ENCODE measurements at places on chromosomes 13 and 19.

DNA sequence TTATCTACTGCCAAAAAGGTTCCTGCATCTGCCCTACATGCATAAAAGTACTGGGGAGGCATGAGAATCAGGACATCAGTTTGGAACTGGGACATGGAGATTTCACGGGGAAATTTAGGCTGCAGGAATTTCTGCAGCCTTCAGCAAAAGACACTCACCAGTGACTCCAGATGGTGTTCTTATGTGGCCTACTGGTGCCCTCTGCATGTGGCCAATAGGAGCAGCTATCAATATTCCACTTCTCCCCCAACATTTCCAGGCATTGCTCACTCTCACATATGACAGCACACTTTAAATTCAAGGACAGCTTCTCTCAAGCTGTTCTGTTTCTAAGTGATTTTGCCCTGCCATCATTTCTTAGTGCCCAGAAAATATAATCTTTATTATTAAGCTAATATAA, 570.5 kb upstream of the ARGLU1 start:
- DNase-seq = no peak

GRCh38 chr13:43071824-43072223, 48.4 kb downstream of the DNAJC15 start:
- DNase-seq = no peak

- peak; percentile 53 for DNase-seq
Observed at GRCh38 chr13:42638886-42639285, 64.9 kb downstream of the TNFSF11 start.

DNA sequence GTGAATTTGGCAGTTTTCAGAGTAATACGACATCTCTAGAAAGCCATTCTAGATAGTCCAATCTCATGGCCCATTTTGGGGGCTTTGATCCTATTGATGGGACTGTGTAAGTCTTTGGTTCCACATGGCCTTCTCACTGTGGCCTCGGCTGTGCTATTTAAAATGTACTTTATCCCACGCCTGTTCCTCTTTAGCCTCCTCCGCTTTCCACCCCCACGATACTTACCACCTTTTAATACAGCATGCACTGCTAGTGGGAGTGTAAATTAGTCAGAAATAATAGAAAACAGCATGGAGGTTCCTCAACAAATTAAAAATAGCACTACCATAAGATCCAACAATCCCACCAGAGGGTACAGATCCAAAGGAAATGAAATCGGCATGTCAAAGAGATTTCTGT, 28.3 kb upstream of the CEBPG start:
- DNase-seq = no peak

GRCh38 chr19:33294058-33294798, 8.1 kb downstream of the CEBPA start:
- DNase-seq = no peak

DNA sequence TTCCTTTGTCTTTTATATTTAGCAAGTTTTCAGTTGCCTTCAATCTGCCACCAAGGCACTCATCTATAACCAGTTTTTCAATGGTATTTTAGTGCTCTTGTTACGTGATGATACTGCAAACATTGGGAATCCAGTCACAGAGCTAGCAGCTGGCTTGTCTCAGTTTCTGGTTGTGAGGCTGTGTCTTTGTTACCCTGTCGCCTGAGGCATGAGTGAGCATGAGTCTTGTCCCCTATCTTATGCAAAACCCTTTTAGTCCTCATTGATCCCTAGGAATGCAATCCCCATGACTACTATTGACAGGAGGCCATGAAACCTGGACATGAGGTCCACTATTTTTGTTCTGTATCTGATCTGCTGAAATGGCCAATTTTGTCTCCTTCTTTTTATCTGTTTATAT, 391.0 kb downstream of the LMO7 start:
- DNase-seq = no peak

GRCh38 chr13:78610381-78610883, 7.1 kb upstream of the POU4F1 start:
- peak; percentile 4 for DNase-seq

- no peak for DNase-seq
Observed at GRCh38 chr13:38002606-38003005, 133.0 kb upstream of the TRPC4 start.

DNA sequence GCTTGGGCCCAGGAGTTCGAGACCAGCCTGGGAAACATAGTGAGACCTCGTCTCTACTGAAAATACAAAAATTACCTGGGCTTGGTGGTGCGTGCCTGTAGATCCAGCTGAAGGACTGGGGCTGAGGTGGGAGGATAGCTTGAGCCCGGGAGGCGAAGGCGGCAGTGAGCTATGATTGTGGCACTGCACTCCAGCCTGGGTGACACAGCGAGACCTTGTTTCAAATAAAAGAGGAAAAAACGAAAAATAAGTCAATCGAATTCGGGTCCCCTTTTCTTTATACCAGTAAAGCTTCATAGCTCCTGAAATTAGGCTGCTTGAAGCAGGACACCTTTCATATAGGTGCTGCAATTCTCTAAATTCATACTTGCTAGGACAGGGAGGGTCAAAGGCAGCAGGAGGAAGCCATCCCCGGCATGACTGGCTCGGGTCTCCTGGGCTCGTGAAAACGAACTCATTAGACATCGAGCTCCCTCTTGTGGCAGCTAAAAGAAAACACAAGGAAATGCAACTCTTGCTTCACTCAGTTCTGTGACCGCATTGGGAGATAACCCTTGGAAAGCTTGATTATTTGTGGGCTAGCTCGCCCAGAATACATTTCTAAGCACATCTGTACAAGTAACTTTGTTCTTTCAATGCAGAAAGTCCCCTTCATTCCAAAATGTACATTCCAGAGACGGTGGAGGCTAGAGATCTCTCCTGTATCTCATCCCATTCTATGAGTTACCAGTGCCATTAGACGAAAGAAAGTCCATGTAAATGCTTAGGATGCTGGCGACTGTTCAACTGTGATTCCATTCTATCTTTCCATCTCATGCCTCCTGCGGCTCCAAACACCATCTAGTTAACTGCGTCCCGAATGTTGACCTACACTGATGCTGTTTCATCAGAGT, 16.8 kb downstream of the FPR2 start:
- peak; percentile 90 for DNase-seq

DNA sequence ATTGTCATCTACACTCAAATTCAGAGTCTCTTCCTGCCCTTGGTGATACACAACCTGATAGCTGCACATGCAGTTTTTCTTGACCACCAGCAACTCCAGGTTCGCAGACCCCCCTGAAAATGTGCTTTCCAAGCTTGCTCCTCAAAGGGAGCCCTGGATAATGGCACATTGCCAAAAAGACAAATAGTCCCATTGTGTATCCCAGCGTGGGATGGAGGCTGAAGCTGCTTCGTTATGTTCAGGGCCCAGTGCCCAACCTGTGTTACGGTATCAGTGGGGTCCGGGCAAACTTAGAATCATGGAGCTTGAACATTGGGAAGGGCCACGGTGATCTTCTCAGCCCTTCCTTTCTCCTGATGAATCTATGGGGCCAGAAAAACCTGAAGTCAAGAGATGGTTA, 173.0 kb downstream of the TEX29 start:
- no peak for DNase-seq

DNA sequence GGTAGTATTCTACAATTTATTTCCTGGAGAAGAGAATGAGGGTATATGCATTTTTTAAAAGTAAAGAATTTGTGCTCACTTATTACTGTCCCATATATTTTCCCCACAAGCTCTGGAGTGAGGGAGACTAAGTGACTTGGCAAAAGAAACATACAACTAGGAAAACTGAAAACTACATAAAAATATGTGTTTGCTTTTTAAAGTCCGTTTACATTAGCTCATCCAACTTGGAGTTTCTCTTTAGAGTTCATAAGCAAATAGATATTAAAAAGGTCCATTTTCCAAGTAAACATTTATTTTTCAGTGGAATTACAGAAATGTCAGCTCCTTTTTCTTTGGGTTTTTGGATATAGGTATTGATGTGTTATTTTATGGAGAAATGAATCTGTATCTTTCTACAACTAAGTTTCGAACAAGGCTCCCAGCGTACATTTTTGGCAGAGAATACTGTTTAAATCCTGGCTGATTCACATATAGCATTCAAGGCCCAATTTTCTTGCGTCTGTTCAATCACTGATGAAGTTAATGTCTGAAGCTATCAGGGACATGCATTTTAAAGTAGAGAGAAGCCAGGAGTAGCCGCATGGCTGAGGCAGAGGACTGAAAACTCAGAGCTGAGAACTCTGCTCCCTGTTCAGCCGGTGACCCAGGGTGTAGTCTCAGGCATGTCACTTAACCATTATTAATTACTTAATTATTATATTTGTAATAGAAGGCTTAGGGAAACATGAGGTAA, 729.4 kb downstream of the EFNB2 start:
- no peak for DNase-seq

DNA sequence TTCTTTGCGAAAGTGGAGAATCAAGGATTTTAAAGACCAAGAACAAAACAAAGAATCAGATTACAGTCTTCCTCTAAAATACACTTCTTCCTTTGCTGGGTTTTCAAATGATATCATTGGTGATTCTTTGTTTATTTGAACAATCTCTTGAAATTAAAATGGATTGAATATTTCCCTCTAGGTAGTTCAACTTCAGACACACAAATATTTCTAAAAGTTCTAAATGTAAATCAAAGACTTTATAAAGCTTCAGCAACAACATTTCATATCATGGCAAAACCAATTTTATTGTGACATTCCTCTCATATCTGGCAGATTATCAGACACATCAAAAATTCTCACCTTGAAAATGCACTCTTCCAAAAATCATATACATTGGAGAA, 13.0 kb downstream of the ZIC2 start:
- DNase-seq = no peak

GRCh38 chr13:25731536-25731935, 320.3 kb downstream of the SHISA2 start:
- no peak for DNase-seq

DNA sequence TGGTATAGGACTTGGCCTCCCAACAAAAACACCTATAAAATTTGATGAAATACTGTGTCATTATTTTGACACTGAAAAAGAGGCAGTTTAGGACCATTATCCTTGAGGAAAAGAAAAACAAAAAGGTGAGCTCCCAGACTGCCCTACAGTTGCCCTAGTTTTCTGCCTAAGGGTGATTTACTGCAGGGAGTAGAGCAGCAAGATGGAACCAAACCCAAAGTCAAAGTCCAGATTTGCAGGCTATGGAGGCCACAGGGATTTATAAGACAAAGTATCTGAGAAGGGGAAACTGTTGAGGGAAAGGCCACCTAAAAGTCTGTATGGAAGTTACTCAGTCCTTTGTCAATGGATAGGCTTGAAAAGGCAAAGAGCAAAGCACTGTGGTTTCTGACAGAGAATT, 112.4 kb upstream of the TRPC4 start:
- no peak for DNase-seq

DNA sequence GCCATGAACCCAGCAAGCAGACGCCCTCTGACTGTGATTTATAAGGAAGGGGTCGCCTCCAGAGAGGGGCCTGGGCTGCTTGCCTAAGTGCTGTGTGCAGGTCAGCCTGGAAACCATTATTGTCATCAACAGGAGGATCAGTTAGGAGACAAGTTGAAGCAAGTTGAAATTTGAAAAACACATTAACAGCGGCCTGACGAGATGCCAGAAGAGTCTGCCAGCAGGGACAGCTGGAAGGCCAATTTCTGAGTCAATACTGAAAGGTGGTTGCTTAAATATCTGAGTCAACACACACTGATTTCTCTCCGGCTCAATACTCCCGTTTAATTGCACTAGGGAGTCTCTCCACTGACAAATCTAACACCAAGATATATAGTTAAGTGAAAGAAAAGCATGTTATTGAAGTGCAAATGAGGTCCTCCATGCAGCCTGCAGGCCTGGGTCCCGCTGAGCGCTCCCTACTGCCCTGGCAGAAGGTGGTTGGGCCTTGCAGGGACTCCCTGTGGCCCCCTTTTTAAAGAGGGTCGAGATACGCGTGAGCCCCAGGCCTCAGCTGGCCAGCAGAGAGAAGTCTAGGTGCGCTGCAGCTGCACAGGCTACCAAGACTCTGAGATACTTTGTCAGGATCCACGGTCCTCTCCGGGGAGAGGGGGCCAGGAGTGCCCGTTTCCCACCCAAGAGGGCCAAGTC, 91.1 kb downstream of the RNASEH2B start:
- DNase-seq = peak; percentile 80

DNA sequence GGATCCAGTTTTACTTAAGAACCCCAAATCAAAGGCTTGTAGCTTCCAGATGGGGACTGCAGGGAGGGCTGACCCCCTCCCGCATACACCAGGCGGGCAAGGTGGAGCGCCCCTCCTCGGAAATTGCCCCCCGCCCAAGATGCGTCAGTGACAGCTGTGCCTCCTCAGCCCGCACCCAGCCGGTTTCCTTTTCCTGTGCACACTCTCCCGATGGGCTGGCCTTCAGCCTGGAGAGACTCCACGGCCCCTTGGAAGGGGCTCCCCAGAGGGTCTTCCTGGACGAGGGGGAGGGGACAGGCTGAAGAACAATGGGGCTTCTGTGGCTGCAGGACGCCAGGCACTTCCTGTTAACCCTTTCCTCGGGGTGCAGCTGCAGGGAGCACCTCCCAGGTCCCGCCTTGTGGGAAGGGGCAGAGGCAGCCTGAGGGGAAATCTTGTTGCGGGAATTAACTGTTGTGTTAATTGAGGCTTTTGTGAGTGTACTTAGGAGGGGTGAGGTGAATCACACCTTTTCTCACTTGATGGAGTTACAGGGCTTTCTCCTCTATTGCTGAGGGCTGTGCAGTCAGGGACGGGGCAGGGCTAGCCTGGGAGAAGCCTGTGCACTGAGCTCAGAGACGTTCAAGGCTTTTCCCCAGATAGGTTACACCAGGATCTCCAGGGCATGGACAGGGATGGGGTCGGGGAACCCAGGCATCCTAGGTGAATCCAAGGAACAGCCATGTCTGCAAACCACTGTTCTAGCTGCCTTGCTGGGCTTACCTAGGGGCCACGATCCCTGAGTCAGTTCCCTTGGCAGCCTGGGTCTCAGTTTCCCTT, 14.3 kb downstream of the IER2 start:
- DNase-seq = peak; percentile 83

DNA sequence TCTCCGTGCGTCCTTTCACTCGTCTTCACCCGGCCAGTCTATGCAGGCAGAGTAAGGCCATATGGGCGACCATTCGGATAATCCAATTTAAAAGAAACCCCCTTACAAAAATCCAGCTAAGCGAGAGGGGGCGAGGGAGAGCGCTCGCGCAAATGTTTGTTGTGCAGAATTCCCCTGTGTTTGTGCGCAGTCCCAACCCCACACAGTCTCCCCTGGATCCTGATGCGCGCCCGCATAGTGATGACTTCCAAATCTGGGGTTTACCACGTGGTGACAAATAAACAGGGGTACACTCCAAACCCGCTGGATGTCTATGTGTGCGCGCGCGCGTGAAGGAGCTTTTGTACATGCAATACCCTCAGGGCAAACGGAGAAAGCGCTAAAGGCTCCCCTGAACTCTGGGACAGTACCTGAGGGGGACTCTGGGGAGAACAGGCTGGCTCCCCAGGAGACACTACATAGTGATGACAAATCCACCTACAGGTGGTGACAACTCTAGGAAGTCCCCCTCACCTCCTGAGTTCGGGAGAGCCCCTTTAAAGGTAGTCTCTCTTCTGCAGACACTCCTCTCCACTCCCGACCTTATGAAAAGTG, 8.5 kb downstream of the SOX21 start:
- DNase-seq = no peak

DNA sequence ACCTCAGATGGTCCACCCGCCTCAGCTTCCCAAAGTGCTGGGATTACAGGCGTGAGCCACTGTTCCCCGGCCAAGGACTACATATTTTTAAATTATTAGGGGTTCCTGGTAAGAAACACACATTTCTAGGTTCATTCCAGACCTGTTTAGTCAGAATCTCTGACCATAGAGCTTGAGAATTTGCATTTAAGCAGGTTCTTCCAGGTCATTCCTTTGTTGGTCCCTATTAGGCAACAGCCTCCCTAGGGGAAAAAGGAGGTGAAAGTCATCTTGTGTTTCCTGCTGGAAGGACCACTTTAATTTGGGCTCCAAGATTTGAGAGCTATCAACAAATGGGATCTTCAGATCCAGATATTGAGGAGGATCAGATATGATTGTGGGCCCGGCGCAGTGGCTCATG, 16.3 kb downstream of the S1PR2 start:
- DNase-seq = peak; percentile 77
